Endothelial cell of umbilical vein (primary cell): ENCODE measurements at places on chromosomes 5 and 9. TPM values are rescaled to one million over a fixed set of nuclear protein-coding genes. Genes with fewer than 3 reads are reported as not detected.

DNA sequence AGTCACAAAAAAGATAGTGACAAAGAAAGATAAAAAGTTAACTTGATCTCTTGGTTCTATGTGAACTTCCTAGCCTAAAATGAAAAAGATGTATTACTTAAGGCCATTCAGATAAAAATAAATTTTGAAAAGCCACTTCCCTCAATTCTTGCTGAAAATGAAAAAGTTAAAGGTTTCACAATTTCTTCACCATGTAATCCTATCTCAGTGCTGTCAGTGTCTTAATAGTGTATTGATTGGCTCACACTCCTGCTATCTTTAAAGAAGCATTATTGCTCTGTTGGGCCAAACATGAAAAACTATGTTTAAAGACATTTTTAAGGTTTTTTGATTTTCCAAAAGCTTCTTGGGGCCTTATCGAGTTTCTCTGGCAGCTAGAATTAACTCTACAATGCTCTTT is 18.1 kb upstream of the EGFLAM start:
- DNase-seq, result no peak

The NUP188 gene
- total RNA-seq, result 62.1 and 66.2 TPM in 2 replicates

GRCh38 chr9:127796852-127797370 is 5.8 kb upstream of the FPGS start:
- DNase-seq, result peak; percentile 68

- no peak for DNase-seq
These were observed 335.9 kb downstream of the PIK3R1 start for GRCh38 chr5:68551436-68551835.

DNA sequence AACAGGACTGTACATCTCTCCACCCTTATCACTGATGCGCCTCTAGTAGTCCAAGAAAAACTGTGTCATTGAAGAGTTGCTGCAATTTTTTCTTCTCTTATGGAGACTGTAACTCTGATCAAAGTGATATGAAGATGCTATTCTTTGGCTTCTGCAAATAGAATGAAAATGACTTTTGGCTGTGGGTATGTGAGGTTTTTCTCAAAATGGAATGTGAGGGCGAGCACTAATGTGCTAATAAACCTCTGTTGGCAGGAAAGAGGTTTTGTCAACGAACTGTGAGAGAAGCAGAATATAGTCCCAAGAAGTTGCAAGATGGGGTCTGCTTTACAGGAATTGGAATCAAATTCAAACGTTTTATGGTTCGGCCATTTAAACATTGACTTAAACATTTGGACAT is 252.0 kb upstream of the GAS1 start:
- no peak for DNase-seq

The GNA14 gene
- total RNA-seq, result 3.0 and 3.3 TPM in 2 replicates

DNA sequence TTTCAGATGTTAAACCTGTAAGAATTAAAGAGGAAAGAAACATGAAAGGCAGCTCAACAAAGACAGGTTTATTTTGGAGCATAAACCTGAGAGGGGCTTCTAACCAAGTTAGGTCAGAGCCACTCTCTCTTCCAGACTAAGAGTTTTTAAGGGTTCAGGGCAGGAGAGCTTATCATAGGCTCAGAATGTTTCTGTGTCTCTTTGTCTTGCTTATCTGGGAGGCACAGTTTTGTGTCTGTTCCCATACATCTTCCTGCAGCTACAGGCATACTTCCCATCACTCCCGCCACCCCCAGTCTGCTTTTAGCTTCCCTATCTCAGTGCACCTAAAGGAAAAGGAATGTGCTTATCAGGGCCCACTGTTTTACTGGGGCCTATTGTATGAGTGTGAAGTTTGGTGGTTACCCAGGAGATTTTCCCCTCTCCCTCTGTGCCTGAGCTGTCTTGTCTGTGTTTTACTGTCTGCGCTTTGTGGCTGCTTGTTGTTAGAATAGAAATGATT is 21.9 kb downstream of the CD14 start:
- peak; percentile 90 for DNase-seq

GRCh38 chr9:29211003-29211579 is 1637.8 kb upstream of the C9orf72 start:
- no peak for DNase-seq

The IFNA4 gene
- not detected in 2 replicates for total RNA-seq

DNA sequence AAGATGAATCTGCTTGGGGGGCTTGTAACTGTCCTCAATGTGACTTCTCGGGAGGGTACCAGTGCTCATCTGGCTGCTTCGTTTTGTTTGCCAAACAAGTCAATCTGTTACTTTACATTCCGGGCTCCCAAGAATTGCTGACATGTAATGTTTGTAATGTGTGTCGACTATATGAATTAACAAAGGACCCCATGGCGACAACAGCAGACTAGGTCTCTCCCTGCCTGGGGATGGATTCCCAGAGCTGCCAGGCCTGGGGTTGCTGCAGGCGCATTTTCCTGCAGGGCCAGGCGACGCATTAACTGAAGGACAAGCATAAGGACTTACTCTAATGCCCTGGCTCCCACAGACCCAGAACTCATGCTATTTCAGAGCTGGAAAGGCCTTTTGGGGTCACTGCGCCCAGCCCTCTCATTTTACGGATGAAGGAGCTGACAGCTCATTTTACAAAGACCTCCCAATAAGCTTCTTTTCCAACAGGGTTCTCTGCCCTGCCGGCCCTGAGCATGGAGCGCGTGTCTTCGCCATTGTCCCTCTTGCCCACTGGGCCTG is 214.8 kb downstream of the TTLL11 start:
- DNase-seq, result no peak

DNA sequence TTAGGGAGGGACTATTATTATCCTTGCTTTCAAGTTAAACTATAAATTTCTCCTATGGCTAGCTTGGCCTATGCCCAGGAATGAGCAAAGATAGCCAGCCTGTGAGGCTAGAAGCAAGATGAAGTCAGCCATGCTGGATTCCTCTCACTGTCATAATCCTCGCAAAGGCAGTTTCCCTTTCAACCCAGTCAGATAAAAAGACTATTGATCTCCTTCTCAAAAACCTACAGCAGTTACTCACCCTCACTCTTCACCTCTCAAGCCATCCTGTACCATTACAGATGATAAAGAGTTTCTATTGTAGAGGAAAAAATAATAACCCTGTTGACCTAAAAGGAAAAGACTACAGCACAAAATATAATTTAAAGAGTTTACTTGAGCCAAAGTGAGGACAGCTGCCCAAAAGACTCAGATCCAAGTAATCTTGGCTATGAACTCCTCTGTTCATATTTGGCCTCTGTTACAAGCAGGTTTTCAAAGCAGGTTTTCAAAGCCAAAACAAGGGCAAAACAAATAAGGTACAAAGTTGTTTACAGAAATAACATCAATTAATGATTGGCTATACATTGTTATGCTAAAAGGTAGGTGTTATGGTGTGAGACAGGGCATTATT is 41.7 kb downstream of the KCNV2 start:
- DNase-seq, result no peak

DNA sequence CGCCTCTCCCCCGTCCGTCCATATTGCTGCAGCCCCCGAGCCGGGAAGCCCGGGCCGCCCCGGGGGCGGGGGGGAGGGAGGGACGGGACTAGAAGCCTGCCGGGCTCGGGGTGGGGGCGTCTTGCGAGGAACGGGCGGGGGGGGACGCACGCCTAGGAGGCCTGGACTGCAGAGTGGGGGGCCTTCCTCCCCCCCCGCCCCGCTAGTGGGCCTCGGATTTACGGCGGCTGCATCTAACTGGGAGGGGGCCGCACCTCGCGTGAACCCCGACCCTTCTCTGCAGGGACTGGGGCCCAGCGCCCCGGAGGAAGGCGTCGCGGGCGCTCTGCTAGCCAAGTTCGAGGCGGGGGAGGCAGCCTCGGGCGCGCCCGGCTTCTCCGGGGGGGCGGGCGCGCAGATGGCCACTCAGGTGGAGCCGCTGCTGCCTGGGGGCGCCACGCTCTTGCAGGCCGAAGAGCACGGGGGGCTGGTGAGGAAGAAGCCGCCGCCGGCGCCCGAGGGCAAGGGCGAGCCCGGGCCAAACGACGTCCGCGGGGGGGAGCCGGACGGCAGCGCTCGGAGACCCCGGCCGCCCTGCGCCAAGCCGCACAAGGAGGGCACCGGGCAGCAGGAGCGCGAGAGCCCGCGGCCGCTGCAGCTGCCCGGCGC is at the start of gene LARP1:
Gene LARP1, plus strand, starts transcription at position 17 of the 648 bp plus-strand sequence. Its CDS starts 381 bp downstream, at position 398.
- peak; percentile 57 for DNase-seq

The IL9 gene
- not detected in 2 replicates for total RNA-seq

The PHYHD1 gene
- total RNA-seq, result 0.30 and 1.8 TPM in 2 replicates

GRCh38 chr9:111360881-111361280 is 30.9 kb upstream of the OR2K2 start:
- DNase-seq, result no peak

DNA sequence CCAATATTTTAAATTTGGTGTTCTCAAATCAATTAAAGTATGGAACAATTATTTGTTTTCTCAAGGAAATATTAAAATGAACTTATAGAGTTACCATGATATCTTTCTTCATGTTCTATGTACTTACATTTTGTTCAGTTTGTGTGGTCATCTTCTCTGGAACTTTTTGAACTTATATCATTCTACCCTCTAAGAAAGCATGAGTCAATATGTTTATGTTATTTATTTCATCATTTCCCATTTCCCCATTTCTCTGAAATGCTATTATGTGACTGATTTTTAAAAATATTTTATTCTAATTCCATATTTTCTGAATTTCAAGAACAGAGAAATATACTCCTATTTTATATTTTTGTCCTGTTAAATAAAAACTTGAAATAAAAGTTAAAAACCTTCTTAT is 123.5 kb upstream of the ACOT12 start:
- no peak for DNase-seq

- no peak for DNase-seq
These were observed 221.3 kb downstream of the PIK3R1 start for GRCh38 chr5:68436686-68437520.

DNA sequence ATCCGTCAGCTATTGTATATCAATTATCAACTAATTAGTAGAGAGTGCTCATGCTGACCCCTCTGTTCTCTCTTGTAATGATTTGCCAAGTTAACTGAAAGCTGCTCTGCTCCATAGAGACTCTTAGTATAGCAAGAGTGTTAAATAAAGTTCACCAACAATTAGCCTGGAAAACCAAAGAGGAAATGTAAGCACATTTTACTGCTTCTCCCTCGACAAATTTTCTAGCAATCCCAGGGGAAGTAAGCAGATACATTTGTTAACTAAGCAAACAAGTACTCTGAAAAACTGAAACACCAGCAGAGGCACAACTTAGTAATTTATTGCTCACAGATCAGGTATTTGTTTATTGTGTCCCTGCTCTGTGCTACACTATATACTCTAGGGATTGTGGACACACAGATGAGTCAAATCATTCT is 162.2 kb downstream of the GLIS3 start:
- DNase-seq, result peak; percentile 30

DNA sequence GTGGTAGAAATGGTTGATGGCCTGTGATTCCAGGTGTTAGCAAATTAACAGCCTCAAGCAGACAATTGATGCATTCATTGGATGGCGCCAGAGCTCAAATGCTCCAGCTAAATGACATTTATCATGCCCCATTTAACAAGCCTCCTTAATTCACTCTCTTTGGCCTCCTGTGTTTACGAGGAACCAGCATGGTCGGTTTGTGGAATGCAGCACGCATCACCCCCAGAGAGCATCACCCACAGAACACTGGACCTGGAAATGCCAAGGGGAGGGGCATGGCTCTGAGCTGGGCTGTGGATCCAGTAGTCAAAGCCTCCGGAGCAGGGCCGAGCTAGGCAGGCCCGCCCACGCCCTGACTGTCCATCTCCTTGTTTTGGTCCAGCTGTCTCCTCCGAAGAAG is 434.0 kb downstream of the GADD45G start:
- no peak for DNase-seq

DNA sequence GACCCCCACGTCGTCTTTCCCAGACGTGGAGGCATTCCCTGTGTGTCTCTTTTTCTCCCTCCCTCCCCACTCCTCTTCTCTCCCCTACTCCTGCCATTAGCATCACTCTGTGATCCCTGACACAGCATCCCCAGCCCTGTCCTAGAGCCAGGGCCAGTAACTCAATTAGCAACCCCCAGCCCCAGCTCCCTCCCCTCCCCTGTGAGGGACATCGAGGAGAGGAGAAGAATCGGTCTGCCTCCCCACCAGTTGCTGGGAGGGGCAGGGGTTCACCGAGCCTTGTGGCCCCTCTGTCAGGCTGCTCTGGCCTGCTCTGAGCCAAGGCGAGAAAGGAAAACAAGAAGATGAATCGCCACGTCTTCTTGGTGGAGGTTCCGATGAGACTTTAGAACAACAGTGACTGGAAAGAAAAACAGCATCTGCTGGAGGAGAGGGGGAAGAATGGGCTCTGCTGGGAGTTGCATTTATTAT is 123.1 kb downstream of the PAPPA start:
- no peak for DNase-seq

The RAB14 gene
- 76.4 and 79.3 TPM in 2 replicates for total RNA-seq

GRCh38 chr5:171205375-171205774 is 103.7 kb upstream of the TLX3 start:
- no peak for DNase-seq

The PLPPR1 gene
- 0.18 TPM in 1 of 2 replicates, not detected in the other for total RNA-seq

DNA sequence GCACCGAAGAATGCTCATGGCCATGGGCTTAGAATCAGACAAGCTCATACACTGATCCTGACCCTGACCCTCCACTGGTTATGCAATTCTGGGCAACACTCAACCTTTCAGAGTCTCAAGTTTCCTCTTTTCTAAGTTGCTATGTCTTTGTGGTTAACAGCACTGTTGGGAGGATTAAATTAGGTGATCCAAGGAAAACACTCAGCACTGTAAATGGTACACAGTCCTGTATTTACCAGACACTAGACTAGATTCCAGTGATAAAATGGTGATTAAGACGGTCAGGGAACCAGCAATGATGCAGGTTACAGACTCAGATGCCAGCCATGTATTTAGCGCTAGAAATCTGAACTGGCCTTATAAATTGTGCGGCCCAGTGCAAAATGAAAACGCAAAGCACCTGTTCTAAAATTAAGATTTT is 8.1 kb downstream of the ARL15 start:
- no peak for DNase-seq

- DNase-seq, result no peak
These were observed 47.0 kb upstream of the F2RL1 start for GRCh38 chr5:76771705-76772405.

GRCh38 chr5:156322666-156323065 is 4.3 kb upstream of the SGCD start:
- DNase-seq, result no peak

DNA sequence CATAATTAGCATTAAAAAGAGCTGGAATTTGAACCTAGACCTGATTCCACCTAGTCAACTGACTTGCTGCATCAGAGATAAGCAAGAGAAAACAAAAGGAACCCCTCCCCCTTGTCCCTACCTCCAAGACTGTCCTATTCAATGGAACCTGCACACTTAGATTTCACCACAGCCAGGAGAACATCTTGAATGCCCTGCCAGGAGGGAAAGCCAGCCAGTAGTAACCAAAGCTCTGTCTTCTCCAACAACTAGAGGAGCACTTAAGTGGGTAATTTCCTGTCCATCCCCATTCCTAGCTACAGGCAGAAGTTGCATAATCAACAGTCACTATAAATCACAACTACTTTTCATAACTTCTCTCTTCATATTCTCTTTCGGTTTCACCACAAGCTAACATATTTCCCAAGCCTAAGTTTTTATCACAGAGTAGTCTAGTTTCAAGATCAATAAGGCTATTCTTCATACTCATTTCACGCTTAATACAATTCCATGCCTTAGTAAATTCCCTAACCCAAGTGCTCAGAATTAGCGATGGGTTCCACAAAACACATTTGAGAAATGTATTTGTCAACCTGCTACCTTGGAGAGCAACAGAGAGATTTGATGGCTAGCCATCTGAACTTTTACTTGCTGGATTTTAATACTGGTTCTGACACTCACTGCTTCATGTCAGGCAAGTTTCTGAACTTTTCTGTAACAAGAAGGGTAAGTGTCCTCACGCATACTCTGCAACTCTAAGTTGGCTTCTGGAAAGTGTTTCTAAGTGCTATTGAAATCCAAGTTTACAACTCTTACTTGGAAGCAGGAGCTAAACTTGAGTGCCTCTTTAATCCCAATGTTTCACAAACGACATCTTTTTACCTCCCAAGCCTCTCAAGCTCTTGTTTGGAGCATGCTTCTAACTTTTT is 2.0 kb downstream of the DENND1A start:
- DNase-seq, result no peak
